CD4-positive, alpha-beta T cell (primary cell): ENCODE measurements at places on chromosomes 7 and 10. TPM values are rescaled to one million over a fixed set of nuclear protein-coding genes. Genes with fewer than 3 reads are reported as not detected.

DNA sequence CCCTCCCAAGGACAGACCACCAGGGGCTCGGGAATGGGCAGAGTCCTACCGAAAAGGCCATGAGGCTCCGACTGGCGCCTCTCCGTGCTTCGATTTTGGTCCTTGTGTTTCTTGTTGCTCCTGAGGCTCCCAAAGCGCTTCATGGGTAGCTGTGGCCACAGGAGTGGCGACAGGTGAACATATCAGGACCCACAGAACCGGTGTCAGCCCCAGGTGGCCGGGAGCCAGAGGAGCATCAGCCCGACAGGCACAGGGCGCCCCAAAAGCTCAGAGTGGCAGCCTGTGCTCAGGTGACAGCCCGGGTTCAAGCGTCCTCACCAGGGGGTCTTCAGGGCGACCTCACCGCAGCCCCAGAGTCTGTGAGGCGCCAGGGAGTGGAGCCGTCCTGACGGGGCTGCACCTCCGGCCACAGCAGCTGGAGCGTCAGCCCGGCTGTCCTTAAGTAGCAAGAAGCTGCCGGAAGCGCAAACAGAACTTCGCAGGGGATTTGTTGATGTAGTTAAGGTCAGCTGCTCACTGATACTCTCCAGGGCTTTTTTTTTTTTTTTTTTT lies 141.0 kb downstream of the PRKAG2 start:
- H3K4me1 ChIP-seq = no peaks in the 10 kb centered on the region
- H3K4me3 ChIP-seq = no peak overlapping the region
- no peaks in the 10 kb centered on the region for H3K27me3 ChIP-seq

DNA sequence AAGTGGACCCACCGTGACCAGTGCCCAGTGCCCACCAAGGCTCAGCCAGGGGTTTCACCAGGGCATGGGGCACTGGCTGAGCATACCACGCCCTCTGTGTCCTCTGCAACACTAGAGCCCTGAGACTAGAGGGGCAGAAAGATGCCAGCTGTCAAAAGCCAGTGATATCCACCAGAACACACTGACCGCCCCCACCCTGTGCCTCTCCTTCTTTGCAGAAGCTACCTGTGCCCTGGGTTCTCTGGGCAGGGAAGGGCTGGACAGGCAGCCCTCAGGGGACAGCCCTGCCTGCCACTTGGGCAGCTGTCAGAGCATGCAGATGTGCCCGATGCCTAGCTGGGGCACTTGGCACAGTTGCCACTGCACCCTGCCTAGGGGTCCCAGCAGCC lies 494 bp downstream of the VSIR start:
- H3K4me1 ChIP-seq = peaks cover 75% of the 10 kb centered on the region
- peaks cover 25% of the 10 kb centered on the region for H3K36me3 ChIP-seq
- no peak for DNase-seq
- peak overlapping the region; percentile 75 for H3K27ac ChIP-seq
- H3K27me3 ChIP-seq = no peaks in the 10 kb centered on the region
- H3K4me3 ChIP-seq = peak overlapping the region; percentile 90

DNA sequence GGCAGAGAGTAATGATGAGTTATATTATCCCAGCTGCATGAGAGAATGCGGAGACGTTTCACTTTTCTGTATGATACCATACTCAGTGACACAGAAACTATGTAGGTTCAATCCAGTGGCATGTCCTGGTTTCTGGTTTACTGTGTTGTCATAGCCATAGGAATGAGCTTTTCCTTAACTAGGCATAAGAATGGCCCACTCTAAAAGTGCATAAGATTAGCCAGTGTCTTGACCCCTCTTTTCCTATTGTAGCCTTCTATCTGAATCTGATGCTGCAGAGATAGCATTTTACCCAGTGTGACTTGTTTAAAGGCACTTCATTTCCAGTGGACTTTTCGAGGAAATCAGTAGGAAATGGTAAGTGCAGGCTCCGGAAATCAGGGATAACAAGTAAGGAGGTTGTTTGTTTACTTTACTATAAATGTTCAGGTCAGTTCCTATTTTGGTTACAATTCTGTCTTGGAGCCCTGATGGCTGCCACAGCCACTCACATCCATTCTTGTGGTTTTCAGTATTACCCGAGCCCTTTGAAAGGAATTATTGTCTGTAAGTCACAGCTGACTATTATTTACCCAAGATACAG lies 70.5 kb downstream of the SEMA3A start:
- H3K36me3 ChIP-seq = no peaks in the 10 kb centered on the region
- no peaks in the 10 kb centered on the region for H3K27me3 ChIP-seq
- no peak for DNase-seq
- H3K4me3 ChIP-seq = no peak overlapping the region
- no peaks in the 10 kb centered on the region for H3K4me1 ChIP-seq
- no peak overlapping the region for H3K27ac ChIP-seq

The GPR15LG gene
- total RNA-seq = not detected
